ENCODE measurements at places on chromosomes 2 and 18.

GRCh38 chr2:223319601-223320000 lies 267.6 kb downstream of the KCNE4 start:
- no peak for DNase-seq

GRCh38 chr2:67018301-67018700 lies 378.8 kb upstream of the ETAA1 start:
- no peak for DNase-seq

DNA sequence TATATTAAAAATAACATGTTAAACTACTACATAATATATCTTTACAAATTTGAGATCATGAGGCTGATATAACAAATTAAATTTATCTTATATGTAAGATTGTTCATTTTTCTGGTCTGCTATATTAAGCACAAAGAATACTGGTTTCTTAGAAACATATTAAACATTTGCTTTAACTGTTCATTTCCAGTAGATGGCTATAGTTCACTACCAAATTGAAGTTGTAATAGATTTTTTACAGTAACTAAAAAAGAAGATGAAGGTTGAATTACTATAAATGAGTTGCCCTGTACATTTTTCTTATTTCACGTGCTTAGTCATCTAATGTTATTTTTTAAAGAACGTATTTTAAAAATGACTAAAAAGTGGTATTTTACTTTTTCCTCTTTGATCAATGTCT lies 57.0 kb downstream of the ZNF407 start:
- no peak for DNase-seq

DNA sequence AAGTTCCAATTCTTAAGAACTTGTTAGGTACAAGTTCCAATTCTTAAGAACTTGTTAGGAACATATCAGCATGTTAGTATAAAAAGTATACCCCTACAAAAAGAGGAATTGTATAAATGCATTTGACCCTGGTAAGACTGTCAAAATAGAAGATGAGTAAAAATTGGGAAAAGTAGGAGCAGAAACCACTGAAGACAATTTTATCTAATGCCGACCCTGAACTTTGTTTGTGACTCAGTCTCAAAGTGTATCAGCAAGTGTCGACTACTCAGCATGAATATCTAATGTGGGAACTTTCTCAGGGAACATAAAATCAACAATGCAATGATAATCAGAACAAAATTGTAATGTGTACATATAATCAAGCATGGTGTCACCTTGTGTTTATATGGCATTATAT lies 583 bp upstream of the CD226 start:
- no peak for DNase-seq

DNA sequence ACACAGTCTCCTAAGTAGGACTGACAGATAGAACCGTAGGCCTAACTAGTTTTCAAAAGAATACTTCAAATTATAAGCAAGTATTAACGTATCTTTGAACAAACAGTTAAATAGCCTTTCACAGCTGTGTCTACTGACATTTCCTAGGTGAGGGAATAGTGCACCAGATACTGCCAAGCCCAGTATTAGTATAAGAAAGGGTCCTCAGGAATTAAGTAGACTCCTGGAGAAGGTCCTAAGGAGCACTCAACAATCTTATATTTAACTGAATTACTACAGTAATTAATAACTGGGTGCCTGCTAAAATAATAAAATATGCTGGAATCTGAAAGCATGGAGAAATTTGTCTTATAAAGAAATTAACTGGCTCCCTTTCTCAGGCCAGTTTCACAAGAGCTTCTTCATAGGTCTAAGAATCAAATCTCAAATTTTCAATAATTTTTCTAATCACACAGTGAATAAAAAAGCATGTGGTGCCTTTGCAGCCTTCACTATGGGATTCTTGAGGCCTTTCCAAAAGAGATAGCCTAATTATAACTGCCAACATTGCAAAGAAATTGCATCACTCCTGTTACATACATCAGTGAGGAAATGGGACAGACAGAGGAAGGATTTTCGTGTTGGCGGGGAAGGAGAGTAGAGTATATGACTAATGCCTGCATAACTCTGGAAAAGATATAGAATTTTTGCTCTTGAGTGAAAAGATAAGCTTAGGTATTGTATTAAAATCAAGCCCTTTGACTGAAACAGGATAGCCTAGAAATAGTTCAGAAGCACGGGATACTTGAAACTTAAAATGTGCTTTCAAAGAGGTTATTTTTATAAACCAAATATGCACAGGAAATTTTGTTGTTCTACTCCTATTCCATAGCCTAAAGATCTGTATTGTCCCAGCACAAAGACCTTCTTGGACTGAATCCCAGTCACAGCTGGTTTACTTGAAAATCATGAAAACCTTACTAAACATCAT lies 228.6 kb upstream of the STK17B start:
- DNase-seq = no peak

- DNase-seq = no peak
Observed at GRCh38 chr2:30653847-30654246, 153.4 kb downstream of the CAPN13 start.

- no peak for DNase-seq
Observed at GRCh38 chr2:110784047-110784631, 51.8 kb downstream of the ACOXL start.

DNA sequence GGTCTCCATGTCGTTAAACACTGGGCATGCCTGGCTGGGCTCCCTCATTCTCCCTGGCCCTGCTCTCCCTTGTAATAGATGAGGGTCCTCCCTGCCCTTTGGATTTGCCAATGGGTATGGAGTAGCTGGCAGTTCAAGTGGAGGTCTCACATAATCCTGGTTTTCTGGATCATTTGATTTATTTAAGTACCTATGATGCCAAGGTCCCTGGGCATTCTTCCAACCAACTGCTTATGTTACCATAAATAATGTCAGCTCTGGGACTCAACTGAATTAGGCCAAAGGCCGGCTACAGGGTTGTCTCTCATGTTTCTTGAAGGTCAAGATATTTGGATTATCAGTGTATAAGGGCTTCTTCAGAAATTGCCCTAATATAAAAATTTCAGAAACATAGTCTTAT lies 104.9 kb upstream of the LYPD6 start:
- no peak for DNase-seq

DNA sequence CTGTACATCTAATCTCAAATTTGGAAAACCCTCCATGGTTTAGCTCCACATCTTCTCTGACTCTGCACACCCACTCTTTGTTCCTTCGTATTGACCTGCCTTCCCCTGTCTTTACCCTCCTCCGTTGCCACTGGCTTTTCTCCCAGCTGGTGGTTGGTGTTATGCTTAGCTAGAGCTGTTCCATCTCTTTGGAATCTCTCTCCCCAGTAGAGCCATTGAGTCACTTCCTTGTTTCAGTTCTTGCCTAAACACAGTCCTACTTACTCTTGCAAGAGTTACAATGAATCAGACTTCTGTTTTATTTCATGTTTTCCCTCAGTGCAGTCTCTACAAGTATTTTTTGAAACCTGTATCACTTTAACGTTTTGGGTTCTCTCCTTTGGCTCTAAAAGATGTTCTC lies 263.9 kb downstream of the LTBP1 start:
- DNase-seq = no peak

DNA sequence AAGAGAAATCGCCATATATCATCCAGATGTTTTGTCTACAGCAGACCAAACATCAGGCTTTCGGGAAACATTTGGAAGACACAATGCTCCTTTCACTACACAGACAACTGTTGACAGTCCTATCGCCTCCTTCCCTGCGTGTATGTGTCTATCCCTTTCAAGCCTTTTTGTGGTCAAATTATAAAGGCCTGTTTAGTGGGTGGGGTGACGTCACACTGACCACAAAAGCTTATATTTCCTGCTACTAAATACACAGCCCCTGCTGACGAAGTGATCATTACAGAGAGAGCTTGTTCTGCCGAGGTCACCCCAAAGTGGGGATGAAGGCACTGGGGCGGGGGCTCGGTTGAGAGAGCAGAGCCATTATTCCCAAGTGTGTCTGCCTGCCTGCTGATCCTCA lies 302.7 kb upstream of the TNP1 start:
- DNase-seq = no peak

GRCh38 chr2:238378230-238379095 lies 48.3 kb upstream of the ASB1 start:
- DNase-seq = no peak

DNA sequence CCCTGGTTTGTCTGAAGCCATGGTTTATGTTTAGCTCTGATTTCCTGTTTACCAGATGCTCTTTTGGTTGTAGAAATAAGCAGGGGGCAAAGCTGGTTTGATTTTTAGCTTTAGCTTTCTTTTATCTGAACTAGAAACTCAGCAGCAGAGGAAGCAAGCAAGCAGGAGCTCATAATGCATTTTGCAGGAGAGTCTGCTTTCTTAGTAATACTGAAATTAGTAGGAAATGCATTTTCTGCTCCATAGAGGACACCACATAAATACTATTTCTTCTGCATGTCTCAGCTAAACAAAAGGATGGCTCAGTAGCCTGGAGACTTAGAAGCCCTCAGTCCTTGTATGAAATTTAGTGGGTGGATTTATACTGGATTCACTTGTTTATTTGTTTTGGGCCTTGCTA lies 23.1 kb downstream of the DGUOK start:
- DNase-seq = no peak

- no peak for DNase-seq
Observed at GRCh38 chr18:35451032-35451431, 46.7 kb downstream of the INO80C start.

DNA sequence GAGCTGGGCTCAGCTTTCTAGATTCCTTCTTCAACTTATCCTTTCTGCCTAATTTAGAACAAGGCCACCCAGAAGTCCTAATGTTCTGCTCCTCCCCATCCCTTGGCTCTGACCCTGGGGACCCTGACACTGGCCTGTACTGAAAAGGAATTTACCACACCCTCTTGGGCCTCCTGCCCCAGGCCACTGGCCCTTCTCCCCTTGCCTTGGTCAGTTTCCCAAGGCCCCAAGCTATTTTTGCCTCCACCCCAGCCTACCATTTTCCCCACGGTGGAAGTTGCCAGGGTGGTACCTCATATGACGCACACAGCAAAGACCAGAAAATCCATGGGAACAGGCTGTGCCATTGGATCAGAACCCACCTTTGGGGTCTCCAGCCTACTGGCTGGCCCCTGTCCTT lies 72.1 kb downstream of the ZBTB7C start:
- DNase-seq = no peak

All from activated B cell treated with CpG ODN at 0.5 μM for 24 hours (primary cell).